ENCODE measurements at places on chromosomes 1 and 21.

DNA sequence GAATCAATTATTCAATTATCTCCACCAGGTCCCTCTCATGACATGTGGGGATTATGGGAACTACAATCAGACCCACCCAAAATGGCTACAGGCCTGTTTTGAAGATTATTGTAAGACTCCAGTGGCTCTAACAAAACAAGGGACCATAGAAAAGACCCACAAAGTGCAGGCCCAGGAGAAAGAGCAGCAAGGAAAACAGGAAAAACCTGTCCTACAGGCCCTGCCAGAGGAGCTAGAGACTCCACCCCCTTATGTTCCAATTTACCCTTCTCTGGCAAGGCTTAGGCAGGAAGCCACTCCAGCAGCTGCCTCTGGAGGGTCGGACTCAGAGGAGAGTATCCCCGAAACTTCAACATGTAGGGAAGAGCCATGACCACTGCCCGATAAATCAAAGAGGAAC lies 96.5 kb downstream of the LIPI start:
- DNase-seq: no peak

DNA sequence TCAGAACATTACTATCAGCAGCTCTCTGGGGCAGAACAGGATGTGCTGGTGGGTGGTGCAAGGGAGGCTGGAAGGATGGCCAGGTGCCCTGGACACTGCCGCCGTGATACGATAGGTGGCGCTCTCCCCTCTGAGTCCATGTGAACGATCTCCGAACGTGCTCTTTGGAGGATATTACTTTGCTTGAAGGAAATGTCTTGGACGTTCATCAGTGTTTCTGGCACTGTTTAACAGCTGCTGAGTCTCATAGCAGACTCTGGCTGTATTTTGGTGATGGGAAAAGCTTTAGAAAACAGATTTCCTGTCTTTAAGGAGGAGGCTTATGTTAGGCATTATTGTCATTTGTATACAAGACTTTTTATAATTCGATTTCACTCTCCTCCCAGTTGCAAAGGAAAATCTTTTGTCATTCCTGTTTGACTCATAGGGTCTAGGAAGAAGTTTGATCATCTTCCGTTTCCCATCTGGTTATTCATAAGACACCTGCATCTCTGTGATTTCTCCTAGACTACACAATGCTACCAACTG lies 386.2 kb upstream of the ADGRL2 start:
- DNase-seq: peak; percentile 84

GRCh38 chr1:204087893-204088528 lies 15.1 kb downstream of the SOX13 start:
- no peak for DNase-seq

DNA sequence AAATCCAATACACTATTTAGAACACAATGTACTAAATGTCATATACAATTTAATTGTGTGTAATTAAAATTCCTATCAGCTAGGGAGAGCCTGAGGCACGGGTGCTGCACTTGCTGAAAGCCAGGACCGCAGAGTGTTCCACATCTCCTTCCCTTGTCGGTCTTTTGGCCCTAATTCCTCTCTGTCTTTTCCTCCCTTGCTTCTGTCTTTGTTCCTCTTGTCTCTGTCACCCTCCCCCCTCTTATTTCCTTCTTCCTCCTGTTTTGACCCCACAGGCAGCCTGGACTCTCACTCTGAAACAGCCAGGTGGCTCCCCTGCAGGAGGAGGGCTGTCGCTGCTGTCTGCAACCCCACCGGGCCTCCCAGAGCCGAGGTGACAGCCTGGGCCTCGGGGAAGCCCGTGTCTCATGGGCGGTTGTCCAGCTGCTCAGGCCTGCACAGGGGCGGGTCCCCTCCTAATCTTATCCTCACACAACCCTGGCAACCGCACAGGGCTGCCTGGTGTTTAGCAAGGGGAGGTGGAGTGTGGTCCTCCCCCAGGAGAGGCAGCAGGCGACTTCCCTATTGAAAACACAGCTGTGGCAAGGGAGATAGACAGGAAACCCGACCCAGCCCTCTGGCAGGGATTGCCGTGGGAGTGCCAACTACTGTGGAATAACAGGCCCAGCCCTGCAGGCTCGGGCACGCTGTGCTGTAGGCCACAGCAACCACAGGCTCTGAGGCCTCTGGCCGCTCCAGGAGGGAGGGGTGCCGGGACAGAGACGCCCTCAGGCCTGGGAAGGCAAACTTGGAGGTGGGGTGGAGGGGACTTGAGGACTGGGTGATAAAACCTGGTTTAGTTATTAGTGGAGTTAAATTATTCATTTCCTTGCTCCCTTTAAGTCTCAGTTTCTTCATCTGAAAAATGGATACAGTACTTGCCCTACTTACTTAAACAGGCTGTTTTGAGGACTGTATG lies 68.8 kb upstream of the WDR26 start:
- DNase-seq: peak; percentile 96

All from left colon (tissue), 2 donors.